M059J (cell line): ENCODE measurements at places on chromosomes 13 and 19.

GRCh38 chr13:110637275-110637674, 21.9 kb downstream of the NAXD start:
- DNase-seq, result no peak

DNA sequence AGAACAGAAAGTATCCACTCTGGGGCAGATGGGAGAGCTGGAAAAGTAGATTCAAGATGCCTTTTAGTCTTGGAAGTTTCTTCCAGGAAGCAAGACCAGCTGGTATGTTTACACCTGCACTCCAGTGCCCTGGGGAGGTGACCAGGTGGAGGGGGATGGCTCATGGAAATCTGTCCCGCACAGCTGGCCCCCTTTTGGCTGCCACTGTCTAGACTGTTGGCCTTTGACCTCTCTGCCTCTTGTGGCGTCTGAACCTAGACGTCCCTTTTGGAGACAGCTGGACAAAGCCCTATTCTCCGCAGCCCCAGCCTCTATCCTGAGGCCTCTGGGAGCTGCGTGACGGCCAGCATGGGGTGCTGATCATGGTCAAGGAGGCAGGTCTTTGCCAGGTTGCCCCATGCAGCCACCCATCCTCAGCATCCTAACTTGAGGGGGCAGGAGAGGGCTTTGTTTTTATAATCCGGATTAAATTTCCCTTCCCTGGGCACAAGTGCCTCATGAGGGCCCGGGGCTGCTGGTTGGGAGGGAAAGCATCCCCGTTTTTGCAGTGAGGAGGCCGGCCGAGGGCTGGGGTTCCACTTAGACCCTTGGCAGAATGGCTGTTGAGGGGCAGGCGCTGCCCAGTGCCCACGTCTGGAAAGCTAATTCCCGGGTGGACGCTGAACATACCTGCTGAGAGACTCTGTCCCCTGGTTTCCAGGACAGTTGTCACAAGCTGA, 17.3 kb upstream of the GDF15 start:
- no peak for DNase-seq

- DNase-seq, result peak; percentile 46
These were observed 4.9 kb downstream of the THAP8 start for GRCh38 chr19:36049080-36049698.

GRCh38 chr13:41136396-41137031, 3.9 kb upstream of the KBTBD6 start:
- no peak for DNase-seq

DNA sequence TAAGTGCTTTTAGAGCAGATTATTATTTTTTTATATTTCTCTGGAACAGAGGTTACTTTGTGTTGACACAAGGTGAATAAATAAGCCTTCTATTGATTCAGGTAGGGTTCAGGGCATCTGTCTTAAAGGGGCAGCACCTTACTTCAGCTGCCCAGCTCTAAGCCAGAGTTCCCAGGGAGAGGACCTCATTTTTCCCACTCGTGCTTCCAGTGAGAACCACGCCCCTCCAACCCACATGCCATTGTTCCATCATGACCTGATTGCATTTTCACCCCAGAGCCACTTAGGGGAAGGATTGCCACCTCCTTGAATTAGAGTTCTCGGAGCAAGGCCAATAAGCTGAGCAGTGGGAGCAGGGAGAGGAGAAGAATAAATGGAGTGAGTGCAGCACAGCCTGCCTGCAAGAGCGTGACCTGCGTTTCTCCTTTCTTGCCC, 104.3 kb upstream of the FRY start:
- DNase-seq, result no peak

- DNase-seq, result peak; percentile 19
These were observed 18.5 kb downstream of the ZNF101 start for GRCh38 chr19:19687090-19687489.
